ENCODE measurements at places on chromosomes 2 and 18.

GRCh38 chr2:8531481-8531880 is 150.4 kb upstream of the ID2 start:
- DNase-seq: no peak

DNA sequence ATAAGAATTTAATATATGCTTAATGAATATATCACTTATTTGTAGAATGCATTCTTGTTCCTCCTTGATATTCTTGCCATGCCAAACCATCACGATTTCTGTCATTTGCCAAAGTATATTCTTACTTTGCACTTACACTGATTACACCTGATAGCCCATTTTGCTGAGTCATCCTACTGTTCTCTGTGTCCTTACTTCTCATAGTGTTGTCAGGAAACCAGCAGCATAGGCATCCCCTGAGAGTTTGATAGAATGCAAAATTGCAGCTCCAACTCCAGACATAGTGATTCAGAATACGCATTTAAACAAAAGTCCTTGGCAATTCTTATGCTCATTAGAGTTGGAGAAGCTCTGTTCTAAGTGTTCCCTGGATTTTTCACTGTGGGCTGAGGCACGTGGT is 687.1 kb downstream of the DPP10 start:
- DNase-seq: no peak

DNA sequence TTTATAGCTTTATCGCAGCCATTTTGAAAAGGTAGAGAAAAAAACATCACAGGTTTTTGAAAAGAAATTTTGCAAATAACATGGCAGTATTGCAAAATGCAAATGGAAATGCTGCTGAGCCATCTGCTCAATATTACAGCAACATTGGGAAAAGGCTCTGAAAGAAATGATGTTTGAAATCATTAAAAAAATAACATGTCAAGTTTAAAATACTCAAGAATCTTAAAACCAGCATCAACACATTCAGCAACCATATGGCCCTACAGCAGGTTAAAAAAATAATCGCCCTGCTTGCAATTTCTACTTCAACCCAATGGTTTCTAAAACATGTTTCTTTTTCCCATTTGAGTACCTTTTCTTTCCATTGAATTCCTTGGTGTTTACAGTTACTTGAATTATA is 289.4 kb downstream of the AFF3 start:
- no peak for DNase-seq

GRCh38 chr2:130720036-130720435 is 8.8 kb upstream of the GPR148 start:
- no peak for DNase-seq

DNA sequence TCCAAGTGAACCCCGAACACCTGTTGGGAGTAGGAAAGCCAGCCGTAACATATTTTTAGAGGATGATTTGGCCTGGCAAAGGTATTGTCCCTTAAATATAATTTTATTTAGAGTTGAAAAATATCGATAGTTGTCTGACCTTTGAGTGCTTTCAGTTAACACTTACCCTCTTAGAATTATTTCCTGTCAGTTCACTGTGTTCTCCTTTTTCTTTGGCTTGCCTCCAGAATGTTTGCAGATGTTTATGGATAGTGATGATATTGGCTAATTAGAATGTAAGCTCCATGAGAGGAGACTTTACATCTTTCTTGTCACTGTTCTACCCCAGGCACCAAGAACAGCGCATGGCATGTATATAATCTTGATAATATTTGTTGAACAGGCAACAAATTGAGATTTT is 19.8 kb downstream of the PIKFYVE start:
- DNase-seq: no peak

GRCh38 chr18:12397793-12398192 is 9.9 kb upstream of the PRELID3A start:
- no peak for DNase-seq

GRCh38 chr2:32810909-32811495 is 135.8 kb upstream of the LTBP1 start:
- DNase-seq: no peak

DNA sequence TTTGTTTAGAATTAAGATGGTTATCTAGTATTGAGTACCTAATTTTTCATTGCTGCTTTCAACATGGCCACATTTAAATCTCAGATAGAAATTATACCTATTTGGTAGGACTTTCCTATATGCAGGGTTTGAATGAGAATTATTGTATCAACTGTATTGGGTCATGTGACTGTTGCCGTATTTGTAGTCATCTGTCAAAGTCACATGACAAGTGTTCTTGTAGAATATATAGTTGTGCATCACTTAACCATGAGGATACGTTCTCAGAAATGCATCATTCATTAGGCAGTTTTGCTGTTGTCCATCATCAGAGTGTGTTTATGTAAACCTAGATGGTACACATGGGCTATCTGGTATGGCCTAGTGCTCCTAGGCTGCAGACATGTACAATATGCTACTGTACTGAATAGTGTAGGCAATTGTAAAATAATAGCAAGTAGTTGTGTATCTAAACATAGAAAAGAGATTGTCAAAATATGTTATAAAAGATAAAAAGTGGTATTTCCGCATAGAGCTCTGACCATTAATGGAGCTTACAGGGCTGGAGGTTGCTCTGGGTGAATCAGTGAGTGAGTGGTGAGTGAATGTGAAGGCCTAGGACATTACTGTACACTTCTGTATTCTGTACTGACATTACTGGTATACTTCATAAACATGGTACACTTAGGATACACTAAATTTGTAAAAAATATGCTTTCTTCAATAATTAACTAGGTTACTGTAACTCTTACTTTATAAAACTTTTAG is 123.7 kb downstream of the MAP4K4 start:
- no peak for DNase-seq

DNA sequence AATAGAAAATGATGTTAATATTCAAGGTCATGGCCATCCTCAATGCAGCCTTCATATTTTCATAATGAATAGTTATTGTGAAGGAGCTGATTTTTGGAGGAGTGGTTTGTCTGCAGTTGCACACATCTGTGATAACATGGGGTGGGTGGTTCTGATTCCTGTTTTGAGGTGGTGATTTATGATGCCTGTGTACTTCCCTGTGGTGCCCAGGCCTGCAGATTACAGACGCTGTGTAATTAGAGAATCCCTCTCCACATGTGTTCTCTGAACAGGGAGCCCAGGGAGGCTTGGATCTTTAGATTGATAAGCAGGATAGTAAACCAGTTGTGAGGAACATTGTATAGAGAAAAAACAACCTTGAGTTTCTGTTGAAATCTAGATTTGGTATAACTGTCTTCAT is 117.5 kb downstream of the AGAP1 start:
- peak; percentile 62 for DNase-seq

DNA sequence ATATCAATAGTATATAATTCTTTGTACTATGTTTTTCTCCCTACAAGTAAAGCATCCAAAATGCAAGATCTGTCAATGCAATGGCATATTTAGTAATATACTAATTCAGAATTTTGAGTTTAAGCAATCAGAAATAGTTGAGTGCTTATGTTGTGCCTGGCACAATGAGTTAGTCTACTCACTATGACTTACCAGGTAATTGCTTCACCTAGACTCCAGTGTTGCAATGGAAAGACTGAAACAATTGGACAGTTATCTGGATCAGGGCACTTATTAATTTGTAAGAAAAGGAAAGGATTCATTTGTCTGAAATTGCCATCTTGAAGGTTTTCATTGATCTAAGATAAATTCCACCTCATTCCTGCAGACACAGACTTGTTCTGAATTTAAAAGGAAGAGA is 97.6 kb upstream of the TCF4 start:
- DNase-seq: no peak

DNA sequence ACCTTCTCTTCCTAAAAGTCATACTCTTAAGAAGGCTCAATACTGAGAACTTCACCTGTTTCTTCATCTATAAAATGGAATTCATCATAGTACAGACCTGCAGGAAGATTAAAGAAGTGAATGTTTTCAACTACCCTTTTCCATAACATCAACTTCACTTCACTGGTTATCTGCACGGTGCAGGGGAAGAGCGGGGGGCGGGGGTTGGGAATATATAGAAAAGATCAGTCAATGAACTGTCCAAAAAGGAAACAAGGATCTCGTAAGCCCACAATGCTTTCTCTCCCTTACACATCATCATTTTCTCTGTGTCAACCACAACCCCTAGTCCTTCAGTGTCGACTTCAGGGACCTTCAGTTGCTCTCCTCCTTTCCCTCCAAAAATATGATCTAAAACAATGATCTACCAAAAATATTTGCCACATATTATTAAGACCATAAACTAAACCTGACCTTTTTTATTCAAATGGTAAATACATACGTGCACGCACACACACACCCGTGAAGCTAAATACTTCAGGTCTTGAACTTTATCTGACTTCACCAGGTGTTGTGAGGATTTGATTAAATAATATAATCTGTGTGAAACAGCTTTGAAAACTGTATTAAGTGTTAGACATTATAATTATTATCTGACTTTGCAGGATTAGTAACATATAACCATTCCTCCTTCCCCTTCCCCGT is 4.9 kb downstream of the MBOAT2 start:
- DNase-seq: no peak

GRCh38 chr2:227606476-227606875 is 7.8 kb downstream of the SCYGR2 start:
- no peak for DNase-seq

- no peak for DNase-seq
Observed at GRCh38 chr2:241768251-241768711, 8.3 kb upstream of the GAL3ST2 start.

- DNase-seq: no peak
Observed at GRCh38 chr2:55017880-55018279, 32.4 kb downstream of the RTN4 start.

GRCh38 chr2:75705921-75706320 is 4.8 kb downstream of the GCFC2 start:
- no peak for DNase-seq

GRCh38 chr2:242038166-242038927 is 168.8 kb downstream of the RTP5 start:
- no peak for DNase-seq

GRCh38 chr18:42156281-42156680 is 201.2 kb downstream of the PIK3C3 start:
- DNase-seq: no peak

- peak; percentile 34 for DNase-seq
Observed at GRCh38 chr2:235300368-235301201, 193.3 kb upstream of the AGAP1 start.
